Heart right ventricle (tissue), 16 donors: ENCODE measurements at places on chromosomes 1 and 21. TPM values are rescaled to one million over a fixed set of nuclear protein-coding genes. Genes with fewer than 3 reads are reported as not detected.

GRCh38 chr1:230073371-230074035, 6.5 kb downstream of the GALNT2 start:
- H3K27me3 ChIP-seq = no peaks in the 10 kb centered on the region
- no peak for DNase-seq
- no peak overlapping the region for H3K4me3 ChIP-seq
- peaks cover 66% of the 10 kb centered on the region for H3K4me1 ChIP-seq

GRCh38 chr1:76340056-76340455, 265.5 kb downstream of the ST6GALNAC3 start:
- no peaks in the 10 kb centered on the region for H3K27me3 ChIP-seq
- no peaks in the 10 kb centered on the region for H3K4me1 ChIP-seq
- DNase-seq = no peak
- H3K4me3 ChIP-seq = no peak overlapping the region
- H3K27ac ChIP-seq = no peak overlapping the region

Gene CFHR1
- not detected for total RNA-seq

- DNase-seq = no peak
- H3K27me3 ChIP-seq = no peaks in the 10 kb centered on the region
- H3K4me3 ChIP-seq = no peak overlapping the region
- peaks cover 22% of the 10 kb centered on the region for H3K36me3 ChIP-seq
- no peak overlapping the region for H3K27ac ChIP-seq
Observed at GRCh38 chr1:153907134-153907533, 15.6 kb downstream of the GATAD2B start.

DNA sequence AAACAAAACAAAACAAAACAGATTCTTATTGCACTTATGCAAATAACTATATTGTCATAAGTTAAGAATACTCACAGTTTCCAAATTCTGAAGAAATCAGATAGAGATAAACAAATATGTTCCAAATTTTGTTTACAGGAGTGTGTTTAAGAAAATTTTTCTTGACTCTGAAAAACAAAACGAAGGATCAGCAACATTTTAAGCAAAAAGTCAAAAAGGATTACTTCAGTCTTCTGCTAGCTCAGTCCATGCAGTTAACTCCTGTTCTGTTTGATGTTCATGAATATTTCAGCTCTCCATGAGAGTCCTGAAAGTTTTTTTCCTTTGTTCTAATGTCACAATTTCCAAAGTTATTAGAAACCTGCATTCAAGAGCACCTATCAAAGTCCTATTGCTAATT, 33.2 kb upstream of the KLF18 start:
- H3K36me3 ChIP-seq = no peaks in the 10 kb centered on the region
- no peaks in the 10 kb centered on the region for H3K4me1 ChIP-seq
- peaks cover 14% of the 10 kb centered on the region for H3K27me3 ChIP-seq
- no peak overlapping the region for H3K27ac ChIP-seq

GRCh38 chr1:232143315-232143886, 486.5 kb downstream of the SIPA1L2 start:
- no peaks in the 10 kb centered on the region for H3K27me3 ChIP-seq
- no peak overlapping the region for H3K4me3 ChIP-seq
- no peaks in the 10 kb centered on the region for H3K36me3 ChIP-seq
- H3K27ac ChIP-seq = peak overlapping the region; percentile 14
- H3K4me1 ChIP-seq = no peaks in the 10 kb centered on the region
- DNase-seq = no peak

- DNase-seq = peak; percentile 73
- H3K4me3 ChIP-seq = no peak overlapping the region
- peaks cover 6% of the 10 kb centered on the region for H3K4me1 ChIP-seq
Observed at GRCh38 chr1:85137660-85138059, 63.2 kb downstream of the SYDE2 start.

DNA sequence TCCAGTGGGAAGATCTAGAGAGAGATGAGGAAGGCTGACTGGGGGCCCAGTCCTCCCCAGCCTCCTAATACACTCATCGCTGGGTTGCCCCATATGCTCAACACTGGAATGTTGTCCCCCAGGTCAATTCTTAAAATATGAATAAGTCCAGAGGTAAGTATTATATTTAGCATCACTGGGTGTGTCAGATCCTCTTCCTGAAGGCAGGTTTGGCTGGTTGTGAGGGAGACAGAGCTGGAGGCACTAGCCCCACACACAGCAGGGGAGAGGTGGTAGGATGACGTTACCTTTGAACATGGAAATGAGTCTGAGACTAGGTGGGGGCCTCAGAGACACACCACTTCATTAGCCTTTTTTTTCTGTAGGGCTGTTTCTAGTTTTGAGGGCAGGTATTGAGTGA, 42.6 kb downstream of the SLC44A3 start:
- H3K36me3 ChIP-seq = no peaks in the 10 kb centered on the region
- no peak overlapping the region for H3K4me3 ChIP-seq
- DNase-seq = no peak
- H3K27me3 ChIP-seq = no peaks in the 10 kb centered on the region

- H3K27me3 ChIP-seq = no peaks in the 10 kb centered on the region
- peak overlapping the region; percentile 99 for H3K27ac ChIP-seq
- peak; percentile 44 for DNase-seq
- no peaks in the 10 kb centered on the region for H3K36me3 ChIP-seq
Observed at GRCh38 chr1:35929730-35930592, 944 bp upstream of the AGO3 start.

Gene LRRC38
- total RNA-seq = not detected

Gene ASPM
- total RNA-seq = 0.41 TPM

Gene LCE3D
- not detected for total RNA-seq

Gene CXADR
- total RNA-seq = 28.5 TPM

DNA sequence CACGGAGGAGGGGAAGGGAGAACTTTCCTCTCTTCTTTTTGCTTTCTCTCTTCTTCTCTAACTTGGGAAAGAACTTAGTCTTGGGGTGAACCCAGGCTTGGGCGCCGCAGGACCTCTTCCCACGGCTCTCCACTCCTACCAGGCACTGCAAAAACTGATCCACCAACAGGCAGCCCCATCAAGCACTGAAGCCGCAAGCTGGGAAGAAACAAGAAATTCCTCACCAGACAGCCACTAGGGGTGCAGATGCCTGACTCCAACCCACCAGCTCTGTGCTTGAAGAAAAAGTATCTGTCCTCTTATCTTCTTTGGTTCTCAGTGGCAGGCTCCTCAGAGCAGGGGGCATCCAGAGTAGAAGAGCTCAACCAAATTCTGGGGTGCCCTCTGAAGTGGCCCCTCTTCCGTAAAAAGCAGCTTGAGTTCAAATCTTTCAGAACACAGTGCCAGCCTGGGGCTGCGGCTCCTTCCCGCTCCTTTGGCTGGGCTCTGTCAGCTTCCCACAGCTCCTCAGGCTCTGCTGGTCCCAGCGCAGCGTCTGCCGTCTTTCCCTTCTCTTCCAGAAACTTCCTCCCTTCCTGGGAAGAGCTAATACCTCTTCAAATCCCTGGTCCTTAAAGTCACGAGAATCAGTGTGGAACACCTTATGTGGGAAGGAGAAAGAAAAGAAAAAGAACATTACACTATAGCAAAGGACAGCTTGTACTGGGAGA, 2.4 kb downstream of the SLC41A1 start:
- no peak for DNase-seq
- no peaks in the 10 kb centered on the region for H3K36me3 ChIP-seq
- H3K4me1 ChIP-seq = peaks cover 74% of the 10 kb centered on the region
- H3K27me3 ChIP-seq = no peaks in the 10 kb centered on the region

- H3K27me3 ChIP-seq = no peaks in the 10 kb centered on the region
- no peak for DNase-seq
- no peaks in the 10 kb centered on the region for H3K4me1 ChIP-seq
- H3K4me3 ChIP-seq = no peak overlapping the region
Observed at GRCh38 chr1:212782422-212783154, 9.0 kb downstream of the NSL1 start.

DNA sequence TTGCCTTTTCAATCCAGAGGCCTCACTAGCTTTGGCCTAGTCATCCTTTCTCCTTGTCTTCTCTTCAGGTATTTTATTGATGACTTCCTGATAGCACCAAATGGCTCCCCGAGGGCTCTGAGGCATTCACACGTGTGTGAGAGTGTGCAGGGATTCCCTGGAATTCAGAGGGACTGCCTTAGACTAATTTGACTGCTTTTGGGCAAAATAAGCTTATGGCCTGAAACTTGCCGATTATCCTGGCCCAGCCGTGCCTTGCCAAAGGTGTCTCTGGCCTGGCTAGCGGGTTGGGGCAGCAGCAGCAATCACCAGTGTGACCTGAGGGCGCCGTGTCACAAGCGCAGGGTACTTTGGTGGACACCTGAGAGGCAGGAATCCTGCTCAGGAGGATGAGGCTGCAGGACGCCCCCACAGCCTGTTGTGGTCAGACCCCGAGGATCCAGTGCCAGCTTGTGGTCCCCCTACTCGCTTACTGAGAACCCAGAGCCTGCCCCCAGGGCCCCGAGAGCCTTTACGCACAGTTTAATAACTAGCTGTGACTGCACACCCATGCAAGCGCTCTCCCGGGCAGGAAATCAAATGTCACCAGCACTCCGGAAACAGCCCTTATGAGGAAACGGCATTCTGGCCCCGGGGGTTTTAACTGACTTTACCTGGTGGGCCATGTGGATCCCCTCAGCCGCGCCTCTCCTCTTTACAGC, 62.8 kb upstream of the PDE9A start:
- no peak overlapping the region for H3K27ac ChIP-seq
- no peak overlapping the region for H3K4me3 ChIP-seq
- DNase-seq = no peak
- peaks cover 20% of the 10 kb centered on the region for H3K27me3 ChIP-seq
- peaks cover 10% of the 10 kb centered on the region for H3K4me1 ChIP-seq

Gene ADAM15
- 146 TPM for total RNA-seq

DNA sequence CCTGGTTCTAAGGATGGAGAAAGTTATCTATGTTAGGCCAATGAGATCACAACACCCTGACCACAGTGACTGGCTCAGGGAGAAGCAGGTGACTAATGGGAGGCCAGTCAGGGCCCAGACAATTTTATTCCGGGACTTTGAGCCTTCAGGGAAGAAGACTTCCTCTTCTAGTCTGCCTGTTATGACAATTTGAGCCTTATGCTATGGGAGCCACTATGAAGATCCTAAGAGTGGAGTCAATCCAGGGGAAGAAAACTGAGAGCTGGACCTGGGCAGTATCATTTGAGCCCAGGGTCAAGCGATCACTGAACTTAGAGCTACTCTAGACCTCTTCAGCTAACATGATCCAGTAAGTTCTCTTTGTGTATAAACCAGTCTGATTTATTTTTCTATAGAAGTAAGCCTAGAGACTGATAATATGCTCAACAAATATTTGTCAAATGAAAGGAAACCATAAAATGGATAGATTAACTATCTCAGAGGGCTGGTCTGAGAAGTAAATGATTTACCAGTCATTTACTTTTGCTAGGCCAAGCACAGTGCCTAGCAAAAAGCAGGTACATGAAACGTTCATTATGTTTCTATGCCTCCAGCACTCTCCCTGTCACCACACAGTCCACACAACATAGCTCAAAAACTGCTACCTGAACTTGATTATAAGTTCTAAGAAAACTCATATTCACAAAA, 4.2 kb upstream of the C1orf141 start:
- no peaks in the 10 kb centered on the region for H3K36me3 ChIP-seq
- no peaks in the 10 kb centered on the region for H3K27me3 ChIP-seq
- no peak for DNase-seq
- H3K27ac ChIP-seq = no peak overlapping the region

Gene RCAN1
- total RNA-seq = 108 TPM
